NCI-H1436 (cell line): ENCODE measurements at places on chromosomes 2 and 18.

DNA sequence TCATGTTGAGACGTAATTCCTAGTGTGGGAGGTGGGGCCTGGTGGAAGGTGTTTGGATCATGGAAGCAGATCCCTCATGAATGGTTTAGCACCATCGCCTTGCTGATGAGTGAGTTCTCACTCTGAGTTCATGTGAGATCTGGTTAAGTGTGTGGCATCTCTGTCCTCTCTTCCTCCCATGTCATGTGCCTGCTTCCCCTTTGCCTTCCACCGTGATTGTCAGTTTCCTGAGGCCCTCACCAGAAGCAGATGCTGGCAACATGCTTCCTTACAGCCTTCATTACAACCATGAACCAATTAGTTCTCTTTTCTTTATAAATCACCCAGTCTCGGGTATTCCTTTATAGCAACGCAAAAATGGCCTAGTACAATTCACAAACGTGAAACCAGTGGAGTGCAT lies 14.6 kb upstream of the MCM6 start:
- no peak for DNase-seq

- no peak for DNase-seq
These were observed at the start of gene RAB17 for GRCh38 chr2:237590272-237591140. RAB17 (minus strand) TSS chr2:237590734; CDS start chr2:237586154, 4,580 bp downstream.

DNA sequence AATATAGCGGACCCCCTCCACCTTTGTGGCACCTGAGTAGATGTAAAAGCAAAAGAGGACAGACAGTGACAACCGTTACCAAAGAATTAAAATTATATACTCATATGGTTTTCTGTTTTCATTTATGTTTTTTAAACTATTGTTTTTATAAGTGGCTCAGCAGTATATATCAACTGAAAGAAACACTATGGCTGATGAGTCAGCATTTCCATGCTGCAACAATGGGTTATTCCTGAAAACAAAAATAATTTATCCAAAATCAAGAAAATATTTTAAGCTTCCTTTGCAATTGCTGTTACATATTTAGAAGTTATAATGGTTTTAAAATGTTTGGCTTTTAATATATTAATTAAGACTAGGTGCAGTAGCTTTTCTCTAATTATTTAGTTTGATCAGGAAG lies 17.7 kb downstream of the MRPS9 start:
- no peak for DNase-seq

DNA sequence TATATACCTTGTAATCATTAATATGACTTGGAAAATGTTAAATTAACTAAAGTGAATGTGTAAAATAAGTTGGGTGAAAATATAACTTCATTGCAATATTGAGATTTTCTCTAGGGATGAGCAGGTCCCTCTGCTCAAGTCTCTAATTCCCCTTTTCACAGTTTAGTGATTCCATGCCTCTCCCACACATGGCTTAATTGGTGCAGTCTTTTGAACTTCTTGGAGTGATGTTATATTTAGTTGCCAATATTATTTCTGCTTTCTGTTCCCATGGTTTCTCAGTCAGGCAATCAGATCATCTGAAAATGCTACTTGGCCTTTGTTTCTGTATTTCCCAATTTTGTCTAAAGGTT lies 233.7 kb upstream of the SPOPL start:
- DNase-seq, result no peak

DNA sequence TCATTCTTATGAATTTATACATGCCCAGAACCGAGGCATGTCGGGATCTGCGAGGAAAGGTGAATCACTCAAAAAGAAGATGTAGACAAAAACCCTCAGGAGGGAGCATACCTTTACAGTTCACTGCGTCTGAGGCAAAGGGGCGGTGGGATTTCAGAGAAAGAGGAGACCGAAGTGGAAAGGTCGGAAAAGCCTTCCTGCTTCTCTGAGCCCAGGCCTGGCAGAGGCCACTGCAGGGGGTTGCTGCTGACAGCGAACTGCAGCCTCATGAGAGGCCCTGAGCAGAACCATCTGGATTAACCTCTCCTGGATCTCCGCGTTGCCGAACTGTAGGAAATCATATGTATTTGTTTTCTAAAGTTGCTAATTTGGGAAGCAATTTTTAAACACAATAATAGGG lies 713.1 kb upstream of the SOX11 start:
- no peak for DNase-seq

GRCh38 chr2:14422426-14422825 lies 210.1 kb upstream of the LRATD1 start:
- no peak for DNase-seq
